ENCODE measurements at places on chromosomes 2 and 18. TPM values are rescaled to one million over a fixed set of nuclear protein-coding genes. Genes with fewer than 3 reads are reported as not detected.

DNA sequence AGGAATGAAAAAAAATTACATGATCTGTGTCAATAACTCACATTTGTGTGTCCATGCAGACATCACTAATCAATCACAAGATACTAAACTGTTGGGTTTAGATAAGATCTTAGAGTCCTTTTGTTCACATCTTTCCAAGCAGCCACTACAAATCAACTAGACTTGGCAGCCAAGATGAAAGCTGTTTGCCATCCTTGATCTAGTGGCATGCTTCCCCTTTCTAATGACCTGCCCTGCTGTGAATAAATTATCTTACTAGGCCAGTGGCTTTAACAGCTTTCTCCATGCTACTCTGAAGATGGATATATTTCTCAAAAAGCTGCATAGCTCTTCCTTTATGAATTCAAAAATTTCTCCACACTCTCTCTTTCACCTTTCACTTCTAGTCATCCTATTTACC, 1338.0 kb upstream of the ACVR2A start:
- no peak for DNase-seq

- no peak for DNase-seq
Measured at GRCh38 chr2:231932711-231932970, 6.4 kb upstream of the NPPC start.

DNA sequence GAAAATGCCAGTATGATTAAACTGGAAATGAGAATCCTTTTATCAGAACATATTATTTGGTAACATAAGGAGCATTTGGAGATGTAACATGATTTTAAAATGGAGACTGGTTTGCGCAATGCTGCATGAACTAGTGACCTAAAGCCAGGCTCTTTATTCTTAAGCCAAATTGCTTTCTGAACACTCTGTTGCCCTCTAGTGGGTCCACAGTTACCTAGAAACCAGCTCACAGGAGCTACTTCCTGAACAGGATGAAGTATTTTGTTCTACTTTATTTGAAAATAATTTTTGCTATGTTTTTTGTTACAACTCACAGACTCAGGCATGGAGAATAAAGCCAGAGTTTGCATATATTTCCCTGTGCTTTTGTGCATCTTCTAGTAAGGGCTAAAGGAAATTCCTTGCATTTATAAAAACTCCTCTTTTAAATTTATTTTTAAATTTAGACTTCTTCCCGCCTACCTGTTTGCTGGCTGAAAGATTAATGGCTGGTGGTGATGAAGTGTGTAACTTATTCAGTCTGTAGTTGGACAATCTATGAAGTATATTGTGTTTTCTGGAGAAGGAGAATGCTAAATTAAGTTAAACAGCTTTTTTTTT, 146.7 kb downstream of the PARD3B start:
- peak; percentile 92 for DNase-seq

GRCh38 chr2:227789803-227790202, 23.8 kb upstream of the CCL20 start:
- DNase-seq: no peak

GRCh38 chr2:7686016-7686385, 768.8 kb downstream of the RNF144A start:
- no peak for DNase-seq

DNA sequence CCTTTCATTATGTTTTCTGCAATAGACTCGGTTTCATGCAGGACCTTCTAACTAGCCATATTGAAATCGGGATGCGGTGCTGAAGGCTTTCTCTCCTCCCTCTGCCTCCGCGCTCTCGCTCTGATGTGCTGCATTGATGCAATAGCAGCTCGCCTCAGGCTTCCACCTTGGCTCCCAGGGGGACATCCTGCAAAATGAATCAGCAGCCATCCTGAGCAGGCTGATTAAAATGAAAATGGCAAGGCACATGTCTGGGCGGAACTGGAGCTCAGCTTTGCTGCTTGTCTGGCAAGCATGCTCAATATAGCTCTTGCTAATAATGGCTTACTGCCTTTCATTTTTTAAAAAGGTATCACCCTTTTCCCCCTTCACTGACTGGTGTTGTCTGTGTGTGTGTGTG, 806 bp upstream of the MYT1L start:
- no peak for DNase-seq

- no peak for DNase-seq
Measured at GRCh38 chr2:212548455-212548819, 9.8 kb upstream of the ERBB4 start.

GRCh38 chr2:84247532-84247931, 211.5 kb downstream of the SUCLG1 start:
- no peak for DNase-seq

GRCh38 chr18:425106-425745, 75.3 kb downstream of the COLEC12 start:
- DNase-seq: no peak

GRCh38 chr18:38900445-38900844, 1334.8 kb upstream of the CELF4 start:
- DNase-seq: no peak

AKAIN1 gene
- total RNA-seq: not detected

KIF5C gene
- total RNA-seq: 0.96 TPM

SLC4A3 gene
- total RNA-seq: 5.7 TPM

HOXD12 gene
- not detected for total RNA-seq

VWC2L gene
- not detected for total RNA-seq

LOXL3 gene
- 12.2 TPM for total RNA-seq

GULP1 gene
- 38.1 TPM for total RNA-seq

Measured in left lung (tissue), 14 donors.